ENCODE measurements at places on chromosomes 11 and 22.
A peak's percentile ranks its signal among the peaks of the same experiment; 100 is the strongest.

DNA sequence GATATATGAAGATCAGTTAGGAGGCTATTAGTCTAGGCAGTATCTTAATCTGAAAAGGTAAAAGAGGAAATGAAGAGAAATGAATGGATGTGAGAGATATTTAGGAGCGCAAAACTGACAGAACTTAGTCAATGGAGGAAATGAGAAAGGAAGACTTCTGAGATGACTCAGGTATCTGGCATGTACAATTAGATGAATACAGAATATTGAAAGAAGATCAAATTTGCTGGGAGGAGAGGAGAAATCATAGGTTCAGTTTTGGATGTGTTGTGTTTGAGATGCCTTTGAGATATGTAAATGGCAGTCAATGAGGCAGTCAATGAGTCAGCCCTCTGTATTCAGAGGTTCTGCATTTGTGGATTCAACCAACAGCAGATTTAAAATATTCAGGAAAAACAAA lies 42.9 kb upstream of the GAB2 start:
- no peak for DNase-seq

- DNase-seq = no peak
Observed at GRCh38 chr11:106879832-106880546, 138.3 kb downstream of the GUCY1A2 start.

DNA sequence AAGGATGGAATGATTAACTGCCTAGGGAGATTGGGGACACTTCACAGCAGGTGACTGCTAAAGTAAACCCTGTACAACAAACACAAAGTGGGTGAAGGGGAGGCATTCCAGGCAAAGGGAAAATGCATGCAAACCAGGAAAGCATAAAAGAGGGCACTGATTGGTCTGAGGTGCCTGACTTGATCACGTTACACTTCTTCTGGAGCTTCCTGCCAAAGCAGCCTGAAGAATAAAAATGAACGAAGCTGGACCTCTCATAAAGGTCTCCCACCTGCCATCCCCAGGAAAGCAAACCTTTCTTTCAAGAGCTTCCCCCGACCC lies 46.7 kb upstream of the SCUBE2 start:
- peak; percentile 97 for DNase-seq

DNA sequence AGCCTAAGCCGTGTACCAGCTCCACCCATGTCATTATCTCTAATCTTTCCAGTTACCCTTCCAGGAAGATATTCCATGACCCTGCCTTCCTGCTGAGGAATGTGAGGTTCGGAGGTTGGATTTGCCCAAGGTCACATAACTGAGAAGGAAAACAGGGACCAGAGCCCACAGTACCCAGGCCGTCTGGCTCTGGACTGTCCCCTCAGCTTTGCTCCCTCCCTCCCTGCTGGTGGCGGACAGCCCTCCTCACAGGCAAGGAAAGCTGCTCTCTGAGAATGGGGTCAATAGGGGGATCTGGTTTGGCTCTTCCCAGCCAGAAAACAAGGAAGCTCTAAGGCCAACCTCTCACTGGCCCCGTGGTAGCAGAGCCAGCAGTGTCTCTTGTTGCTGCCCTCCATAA lies 63.3 kb downstream of the SYN3 start:
- DNase-seq = no peak

- no peak for DNase-seq
Observed at GRCh38 chr11:83459798-83460197, 173.6 kb upstream of the CCDC90B start.

DNA sequence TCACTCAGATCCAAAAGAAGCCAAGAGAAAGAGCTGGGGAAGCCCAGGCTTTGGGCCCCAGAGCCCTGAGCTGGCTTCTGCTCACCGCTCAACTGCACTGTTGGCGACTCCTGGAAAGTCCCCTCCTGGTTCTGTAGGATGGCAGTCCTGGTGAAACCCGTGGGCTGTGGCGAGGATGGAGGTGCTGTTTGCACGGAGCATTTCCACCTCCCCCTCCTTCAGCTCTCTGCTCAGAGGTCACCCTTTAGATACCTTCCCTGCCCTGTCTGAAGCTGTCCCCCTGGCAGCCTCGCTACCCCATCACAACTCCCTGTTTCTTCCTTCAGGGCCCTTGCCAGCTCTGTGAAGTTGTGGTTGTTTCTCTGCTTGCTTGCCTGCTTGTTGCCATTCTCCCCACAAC lies 97.8 kb downstream of the MYO18B start:
- DNase-seq = no peak

GRCh38 chr11:131138731-131139130 lies 222.5 kb upstream of the SNX19 start:
- no peak for DNase-seq

DNA sequence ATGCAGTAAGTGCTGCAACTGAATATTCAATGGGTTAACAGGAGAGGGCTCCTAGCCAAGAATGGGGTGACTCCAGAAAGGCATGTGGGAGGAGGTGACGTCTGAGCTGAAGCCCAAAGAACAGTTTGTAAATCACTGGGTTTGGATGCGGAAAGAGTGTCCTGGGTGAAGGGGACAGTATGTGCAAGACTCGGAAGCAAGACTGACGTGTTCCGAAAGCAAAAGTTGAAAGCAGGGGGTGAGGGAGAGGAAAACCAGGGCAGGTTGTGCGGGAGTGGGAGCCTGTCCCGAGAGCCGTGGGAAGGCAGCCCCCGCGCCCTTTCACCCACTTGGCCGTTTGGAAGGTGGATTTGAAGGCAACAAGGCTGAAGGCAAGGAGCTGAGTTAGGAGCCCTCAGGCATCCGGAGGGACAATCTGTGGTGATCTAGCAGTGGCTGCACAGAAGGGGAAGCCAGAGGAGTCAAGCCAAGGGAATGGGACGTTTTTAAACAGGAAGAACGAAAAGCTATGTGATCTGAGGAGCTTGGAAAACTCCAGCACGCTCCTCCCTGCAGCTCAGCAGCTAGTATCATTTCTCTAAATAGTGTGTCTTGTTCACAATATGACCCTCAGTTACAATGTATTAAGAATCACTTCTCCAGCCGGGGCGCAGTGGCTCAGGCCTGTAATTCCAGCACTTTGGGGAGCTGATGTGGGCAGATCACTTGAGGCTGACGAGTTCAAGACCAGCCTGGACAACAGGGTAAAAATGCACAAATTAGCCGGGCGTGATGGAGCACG lies 7.7 kb downstream of the SLC25A18 start:
- no peak for DNase-seq

- DNase-seq = peak; percentile 61
Observed at GRCh38 chr11:108975641-108976071, 310.8 kb downstream of the DDX10 start.

- no peak for DNase-seq
Observed at GRCh38 chr11:67441098-67441563, 2.1 kb downstream of the CORO1B start.

DNA sequence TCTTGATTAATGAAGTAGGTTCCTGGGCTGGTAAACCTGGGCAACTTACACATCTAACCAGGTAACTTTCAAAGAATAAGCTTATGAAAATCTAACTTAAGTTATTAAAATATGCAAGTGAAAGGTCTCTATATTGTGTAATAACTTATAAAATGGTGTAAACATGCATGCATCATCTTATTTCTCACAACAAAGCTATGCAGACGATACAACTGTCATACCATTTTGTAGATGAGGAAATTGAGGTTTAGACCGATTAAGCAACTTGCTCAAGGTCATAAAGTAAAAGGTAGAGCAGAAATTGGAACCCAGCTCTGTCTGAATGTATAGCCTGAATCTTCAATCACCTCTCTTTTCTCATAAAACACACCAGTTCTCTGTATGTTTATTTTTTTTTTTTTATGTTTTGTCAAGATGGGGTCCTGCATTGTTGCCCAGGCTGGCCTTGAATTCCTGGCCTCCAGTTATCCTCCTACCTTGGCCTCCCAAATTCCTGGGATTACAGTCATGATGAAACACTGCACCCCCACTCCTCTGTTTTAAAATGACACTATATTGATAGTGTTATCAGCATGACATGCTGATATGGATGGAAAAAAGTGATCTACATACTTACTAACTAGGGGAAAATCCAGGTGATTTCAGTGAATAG lies 109.6 kb downstream of the SGSM3 start:
- no peak for DNase-seq

DNA sequence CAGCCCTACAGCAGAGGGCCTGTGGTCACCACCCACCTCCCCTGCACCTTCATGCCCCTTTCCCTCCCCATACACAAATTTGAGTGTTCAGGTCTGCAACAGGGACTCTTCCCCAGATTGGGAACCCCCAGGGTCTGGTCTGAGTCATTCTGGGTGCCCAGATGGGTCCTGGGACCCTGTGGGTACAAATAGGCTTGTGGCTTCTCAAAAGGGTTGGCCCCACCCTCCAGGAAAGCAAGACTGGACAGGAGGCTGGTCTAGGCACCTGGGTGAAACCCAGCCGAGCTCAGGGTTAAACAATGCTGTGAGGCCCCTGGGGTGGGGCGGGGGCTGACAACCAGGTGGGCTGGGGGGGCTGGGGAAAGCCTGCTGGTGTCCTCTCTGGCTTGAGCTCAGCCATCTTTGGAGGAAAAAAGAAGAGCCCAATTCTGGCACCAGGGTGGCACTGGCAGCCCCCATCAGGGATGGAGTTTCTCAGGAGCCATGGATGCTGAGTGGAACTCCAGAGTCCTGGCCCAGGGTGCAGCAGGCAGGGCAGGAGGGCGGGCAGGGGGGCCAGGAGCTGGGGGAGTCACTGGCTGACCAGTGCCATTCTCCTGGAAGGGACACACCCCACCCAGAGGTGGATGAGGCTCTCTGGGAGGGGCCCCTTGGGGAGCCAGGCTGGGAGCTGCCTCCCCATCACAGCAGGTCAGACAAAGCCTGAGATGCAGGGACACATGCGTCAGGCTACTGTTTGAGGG lies 1.1 kb downstream of the SEPTIN5 start:
- DNase-seq = no peak

GRCh38 chr11:68340784-68341556 lies 28.6 kb downstream of the LRP5 start:
- no peak for DNase-seq

GRCh38 chr11:15783619-15784018 lies 572.7 kb downstream of the SOX6 start:
- no peak for DNase-seq

DNA sequence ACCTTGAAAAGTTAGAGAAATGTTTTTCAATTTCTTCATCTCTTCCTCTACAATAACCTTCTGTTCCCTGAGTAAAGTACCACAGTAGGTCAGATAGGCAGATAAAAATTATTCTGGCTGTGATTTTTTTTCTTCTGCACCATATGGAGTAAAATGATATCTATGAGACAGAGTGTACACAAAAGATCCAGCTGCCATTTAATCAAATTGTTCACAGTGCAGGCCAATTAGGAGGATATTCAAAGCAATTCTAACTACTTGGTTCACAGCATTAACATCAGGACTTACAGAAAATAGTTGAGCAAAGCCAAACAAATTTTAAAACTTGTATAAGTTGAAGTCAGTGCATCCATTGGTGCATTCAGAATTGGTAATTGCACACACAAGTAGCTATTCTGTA lies 147.9 kb upstream of the LUZP2 start:
- DNase-seq = no peak

GRCh38 chr22:40653361-40653760 lies 16.8 kb upstream of the MRTFA start:
- DNase-seq = no peak

DNA sequence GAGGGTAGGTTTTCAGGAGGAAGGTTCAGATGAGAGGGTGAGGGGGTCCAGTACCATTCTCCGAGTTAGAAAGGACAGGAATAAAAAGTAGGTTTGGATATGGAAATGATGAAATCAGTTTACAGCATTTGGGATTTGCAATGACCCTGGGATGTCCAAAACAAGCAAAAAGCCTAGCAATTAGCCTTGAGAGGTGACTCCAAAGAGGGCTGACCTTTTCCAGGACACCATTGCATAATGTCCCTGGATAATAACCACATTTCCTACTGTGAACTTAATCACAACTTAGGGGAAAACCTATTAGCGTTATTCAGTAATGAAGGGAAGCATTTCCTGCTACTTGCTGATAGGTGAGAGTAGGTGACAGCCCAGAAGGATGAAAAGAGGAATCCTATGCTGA lies 101.4 kb upstream of the ARHGAP42 start:
- no peak for DNase-seq

GRCh38 chr11:69180226-69180625 lies 24.5 kb downstream of the SMIM38 start:
- no peak for DNase-seq

DNA sequence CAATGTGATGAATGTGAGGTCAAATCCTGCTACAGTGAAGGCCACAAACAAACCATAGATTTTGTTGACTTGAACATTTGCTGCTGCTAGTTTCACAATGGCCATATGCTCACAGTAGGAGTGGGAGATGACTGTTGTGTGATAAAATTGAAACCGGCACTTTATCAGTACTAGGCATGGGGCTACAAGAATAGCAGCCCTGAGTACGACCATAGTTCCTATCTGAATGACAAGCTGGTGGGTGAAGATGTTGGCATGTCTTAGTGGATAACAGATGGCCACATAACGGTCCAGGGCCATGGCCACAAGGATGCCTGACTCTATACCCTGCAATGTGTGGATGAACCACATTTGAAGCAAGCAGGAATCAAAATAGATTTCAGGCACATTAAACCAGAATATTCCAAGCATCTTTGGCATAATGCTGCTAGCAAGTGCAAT lies 2.8 kb downstream of the OR52A1 start:
- no peak for DNase-seq

- DNase-seq = no peak
Observed at GRCh38 chr22:43014316-43014868, 557 bp downstream of the PACSIN2 start.

GRCh38 chr11:46215208-46215931 lies 62.1 kb upstream of the CREB3L1 start:
- no peak for DNase-seq

- DNase-seq = no peak
Observed at GRCh38 chr22:33117821-33118220, 59.6 kb upstream of the SYN3 start.

- no peak for DNase-seq
Observed at GRCh38 chr11:7028141-7028540, 7.9 kb downstream of the NLRP14 start.

DNA sequence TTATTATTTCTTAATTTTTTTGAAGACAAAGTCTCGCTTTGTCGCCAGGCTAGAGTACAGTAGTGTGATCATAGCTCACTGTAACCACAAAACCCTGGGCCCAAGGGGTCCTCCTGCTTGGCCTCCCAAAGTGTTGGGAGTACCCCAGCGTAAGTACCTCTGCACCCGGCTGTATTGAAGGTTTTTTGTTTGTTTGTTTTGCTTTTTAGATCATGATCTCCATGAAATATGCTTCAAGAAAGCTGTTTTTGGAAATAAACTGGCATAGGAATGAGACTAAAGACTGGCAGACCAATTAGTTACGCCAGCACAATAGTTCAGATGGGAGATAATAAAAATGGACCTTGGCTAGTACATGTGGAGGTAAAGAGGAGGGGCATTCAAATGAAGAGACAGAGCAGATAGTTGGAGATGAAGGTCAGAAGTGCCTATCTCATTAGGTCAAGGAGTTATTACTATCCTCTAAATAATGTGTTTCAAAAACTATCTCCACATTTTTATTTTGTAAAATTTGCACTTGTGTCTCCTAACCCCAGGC lies 4.1 kb upstream of the MRPL48 start:
- DNase-seq = no peak

Data from NCI-H2029 treated with DMSO at 0.1 percent for 48 hours (cell line).